Vagina (tissue), 2 donors: ENCODE measurements at places on chromosomes 16 and 17.

- no peak for DNase-seq
Observed at GRCh38 chr16:21590287-21590686, 9.1 kb upstream of the METTL9 start.

DNA sequence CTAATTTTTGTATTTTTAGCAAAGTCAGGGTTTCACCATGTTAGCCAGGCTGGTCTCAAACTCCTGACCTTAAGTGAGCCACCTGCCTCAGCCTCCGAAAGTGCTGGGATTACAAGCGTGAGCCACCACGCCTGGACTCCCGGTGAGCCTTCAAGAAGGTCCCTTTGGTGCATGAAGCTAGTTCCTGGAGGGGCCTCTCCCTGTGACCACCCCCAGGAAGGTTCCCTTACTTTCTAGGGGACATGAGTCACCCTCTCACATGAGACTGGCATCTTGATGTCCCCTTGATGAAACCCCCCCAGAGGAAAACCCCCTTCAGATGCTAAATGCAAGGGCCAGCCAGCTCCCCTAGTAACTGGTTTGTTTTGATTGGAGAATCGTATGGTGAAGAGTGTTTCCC is 12.8 kb downstream of the CARHSP1 start:
- DNase-seq = no peak

DNA sequence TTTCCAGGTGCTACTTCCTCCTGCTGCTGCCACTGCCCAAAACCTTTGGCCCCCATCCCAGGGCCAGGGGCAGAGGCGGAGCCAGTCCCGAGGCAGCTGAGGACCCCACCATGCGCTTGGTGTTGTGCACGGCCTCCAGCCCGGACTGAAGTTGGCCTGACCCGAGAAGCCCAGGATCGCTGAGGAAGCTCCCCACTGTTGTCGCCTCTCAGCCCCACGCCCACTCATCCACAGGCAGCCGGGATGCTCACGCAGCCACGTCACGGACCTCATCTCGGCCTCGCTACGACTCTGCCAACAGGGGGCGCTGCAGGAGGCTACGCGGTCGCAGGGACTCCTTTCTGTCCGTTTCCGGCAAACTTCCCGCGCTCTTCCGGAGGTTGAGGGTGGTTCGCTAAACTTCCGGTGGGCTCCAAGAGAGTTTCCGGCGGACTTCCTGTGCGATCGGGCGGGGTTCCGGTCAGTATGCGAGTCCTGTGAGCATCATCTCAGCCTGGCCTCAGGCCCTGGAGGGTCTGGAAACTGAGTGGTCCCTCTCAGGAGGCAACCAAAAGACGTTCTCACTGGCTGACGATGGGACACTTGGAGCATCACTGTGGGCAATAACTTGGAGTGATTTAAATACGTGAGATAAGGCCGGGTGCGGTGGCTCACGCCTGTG is 12.4 kb downstream of the ZG16B start:
- DNase-seq = no peak

- DNase-seq = no peak
Observed at GRCh38 chr17:68460715-68461114, 3.4 kb upstream of the WIPI1 start.

- no peak for DNase-seq
Observed at GRCh38 chr17:46202424-46202823, 9.2 kb upstream of the KANSL1 start.

GRCh38 chr17:41667280-41668041 is 21.2 kb upstream of the EIF1 start:
- DNase-seq = no peak

GRCh38 chr17:62901544-62901943 is 64.5 kb upstream of the TANC2 start:
- no peak for DNase-seq

DNA sequence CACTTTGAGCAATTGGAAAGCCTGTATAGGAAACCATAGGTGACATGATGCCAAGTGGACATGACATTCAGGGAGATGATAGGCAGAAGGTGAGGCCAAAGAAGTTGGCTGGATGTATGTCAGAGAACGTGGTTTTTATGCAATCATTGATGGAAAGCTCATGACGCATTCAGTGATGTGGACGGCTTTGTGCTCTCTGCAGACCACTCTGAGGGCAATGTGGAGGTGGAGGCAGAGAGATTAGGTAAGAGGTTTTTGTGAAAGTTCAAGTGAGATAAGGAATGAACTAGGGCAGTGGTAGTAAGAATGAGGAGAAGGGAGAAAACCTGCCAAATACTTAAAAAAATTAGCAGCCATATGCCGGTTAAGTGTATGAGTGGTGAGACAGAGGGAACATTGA is 99.0 kb downstream of the PRKCA start:
- no peak for DNase-seq

DNA sequence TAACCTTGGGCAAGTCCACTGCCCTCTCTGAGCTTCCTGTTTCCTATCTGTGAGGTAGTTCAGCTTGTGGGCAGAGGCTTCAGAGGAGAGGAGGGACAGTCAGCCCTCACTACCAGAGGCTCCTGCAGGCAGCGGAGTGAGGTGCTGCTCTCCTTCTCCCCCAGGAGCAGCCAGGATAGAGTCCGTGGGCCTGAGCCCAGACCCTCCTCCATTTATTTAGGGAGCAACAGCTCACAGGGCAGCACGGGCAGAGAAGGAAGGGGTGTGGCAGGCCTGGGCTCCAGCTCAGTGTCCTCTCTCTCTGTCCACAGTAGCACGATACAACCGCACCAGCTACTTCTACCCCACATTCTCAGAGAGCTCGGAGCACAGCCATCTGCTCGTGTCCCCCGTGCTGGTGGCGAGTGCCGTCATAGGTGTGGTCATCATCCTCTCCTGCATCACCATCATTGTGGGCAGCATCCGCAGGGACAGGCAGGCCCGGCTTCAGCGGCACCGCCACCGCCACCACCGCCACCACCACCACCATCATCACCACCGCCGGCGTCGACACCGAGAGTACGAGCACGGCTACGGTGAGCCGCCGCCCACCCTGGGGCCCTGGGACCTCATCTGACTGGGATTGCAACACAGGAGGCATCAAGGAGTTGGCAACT is 42.3 kb downstream of the BEAN1 start:
- DNase-seq = no peak

- no peak for DNase-seq
Observed at GRCh38 chr17:30433514-30433913, 43.7 kb upstream of the GOSR1 start.

DNA sequence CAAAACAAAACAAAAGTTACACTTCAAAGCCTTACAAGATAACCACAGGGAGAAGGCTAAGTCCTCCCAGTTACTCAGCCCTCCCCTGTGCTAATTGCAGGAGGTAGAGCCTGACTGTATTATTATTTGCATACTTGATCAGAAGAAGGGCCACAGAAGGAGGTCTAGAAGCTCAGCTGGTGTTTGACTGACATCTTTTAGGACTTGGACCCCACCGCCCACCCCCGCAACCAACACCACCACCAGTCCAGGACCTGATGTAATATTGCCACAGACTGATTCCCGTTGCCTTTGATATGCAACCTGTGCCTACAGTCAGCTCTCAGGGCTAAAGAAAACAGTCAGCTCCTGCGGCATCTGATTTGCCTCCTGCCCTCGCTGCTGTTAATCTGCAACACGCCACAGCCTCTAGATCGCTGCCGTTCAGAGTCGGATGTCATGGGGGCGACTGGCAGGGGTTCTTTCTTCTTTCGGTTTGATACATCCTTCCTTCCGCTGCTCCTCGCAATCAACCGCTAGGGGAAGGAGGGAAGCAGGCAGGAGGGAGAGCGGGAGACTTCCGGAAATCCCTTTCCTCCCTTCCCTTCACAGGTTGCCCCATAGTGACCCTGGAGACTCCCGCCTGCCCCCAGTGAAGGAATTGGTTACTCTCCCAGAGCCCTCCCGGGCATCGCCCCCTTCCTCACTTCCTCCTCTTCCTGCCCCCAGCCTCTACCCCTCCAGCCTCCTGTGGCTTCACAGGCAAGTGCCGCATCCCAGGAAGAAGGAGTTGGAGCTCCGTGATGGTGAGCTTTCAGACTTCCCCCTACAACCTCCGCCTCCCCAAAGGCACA is 90.5 kb upstream of the SOX9 start:
- DNase-seq = no peak

DNA sequence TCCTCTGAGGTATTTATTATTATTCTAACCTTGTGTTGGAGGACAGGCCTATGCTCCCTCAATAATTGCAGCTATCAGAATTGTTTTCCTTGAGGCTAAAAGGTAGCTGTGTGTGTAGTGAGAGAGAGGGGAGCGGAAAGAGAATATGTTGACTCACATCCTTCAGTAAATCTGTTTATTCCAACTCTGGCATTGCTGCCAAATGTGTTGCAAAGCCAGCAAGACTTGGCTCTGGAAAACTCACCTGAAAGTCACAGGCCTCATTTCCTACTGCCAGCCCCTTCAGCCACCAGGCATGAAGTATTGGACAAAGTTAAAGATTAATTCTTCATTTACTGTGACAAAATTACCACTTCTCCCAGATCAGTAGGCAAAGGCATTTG is 9.6 kb downstream of the CA10 start:
- DNase-seq = no peak

GRCh38 chr17:7575481-7575883 is 4.0 kb upstream of the CD68 start:
- no peak for DNase-seq
